HCT116 (cell line): ENCODE measurements at places on chromosomes 6 and 20.

- DNase-seq = peak; percentile 46
Observed at GRCh38 chr6:43509984-43510826, at the start of gene LRRC73. TSS of gene LRRC73 (minus strand) at chr6:43510346. CDS start at chr6:43509785, 561 bp downstream.

- no peak for DNase-seq
Observed at GRCh38 chr6:111664565-111665030, 58.9 kb upstream of the TRAF3IP2 start.

- DNase-seq = no peak
Observed at GRCh38 chr6:57242505-57242904, 20.4 kb upstream of the RAB23 start.

GRCh38 chr6:145964948-145965366 is 799 bp upstream of the SHPRH start:
- DNase-seq = no peak

DNA sequence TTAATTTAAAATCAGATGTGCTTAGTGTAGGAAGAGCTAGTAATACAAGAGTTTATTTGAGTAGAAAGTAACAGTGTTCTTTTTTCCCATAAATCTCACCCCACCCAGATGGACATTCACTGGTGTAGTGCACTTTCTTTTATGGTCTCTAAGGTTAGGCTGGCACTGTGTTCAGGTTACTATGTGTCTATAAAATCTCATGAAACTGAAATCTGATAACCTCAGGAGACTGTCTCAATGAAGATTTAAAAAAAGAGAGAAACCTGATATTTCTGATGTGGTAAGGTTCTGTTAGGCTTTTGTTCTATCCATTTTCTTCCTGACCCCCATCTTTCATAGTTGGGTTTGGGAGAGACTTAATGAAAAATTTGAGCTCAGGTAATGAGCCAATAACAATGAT is 101.2 kb upstream of the CLVS2 start:
- DNase-seq = no peak

DNA sequence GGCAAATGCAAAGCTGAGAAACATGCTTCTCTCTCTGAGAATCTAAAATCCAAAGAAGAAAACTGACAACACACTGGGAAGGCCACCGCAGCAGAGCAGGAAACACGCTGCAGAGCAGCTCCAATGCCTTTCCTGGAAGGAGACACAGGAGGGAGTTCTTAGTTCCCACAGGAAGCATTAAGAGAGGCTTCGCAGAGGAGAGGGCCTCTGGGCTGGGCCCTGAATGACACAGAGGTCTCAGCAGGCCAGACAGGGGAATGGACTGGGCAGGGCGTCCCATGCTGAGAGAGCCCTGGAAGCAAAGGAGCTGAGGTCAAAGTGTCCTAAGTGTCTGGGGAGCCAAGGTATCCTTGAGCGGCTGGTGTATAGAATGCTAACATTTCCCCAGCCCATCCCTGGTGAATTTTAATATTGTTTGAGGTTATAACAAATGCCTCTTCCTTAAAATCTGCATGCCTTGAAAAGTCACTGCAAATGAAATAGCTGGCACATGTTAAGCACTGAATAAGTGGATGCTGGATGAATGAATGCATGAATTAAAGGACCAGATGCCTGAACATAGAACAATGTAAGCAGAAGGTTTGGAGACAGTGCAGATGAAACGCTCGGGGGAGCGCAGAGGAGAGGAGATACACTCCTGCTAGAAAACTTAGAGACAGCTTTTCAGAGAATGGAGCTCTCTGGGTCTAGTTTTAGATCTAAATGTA is 110.0 kb upstream of the SYNDIG1 start:
- no peak for DNase-seq

DNA sequence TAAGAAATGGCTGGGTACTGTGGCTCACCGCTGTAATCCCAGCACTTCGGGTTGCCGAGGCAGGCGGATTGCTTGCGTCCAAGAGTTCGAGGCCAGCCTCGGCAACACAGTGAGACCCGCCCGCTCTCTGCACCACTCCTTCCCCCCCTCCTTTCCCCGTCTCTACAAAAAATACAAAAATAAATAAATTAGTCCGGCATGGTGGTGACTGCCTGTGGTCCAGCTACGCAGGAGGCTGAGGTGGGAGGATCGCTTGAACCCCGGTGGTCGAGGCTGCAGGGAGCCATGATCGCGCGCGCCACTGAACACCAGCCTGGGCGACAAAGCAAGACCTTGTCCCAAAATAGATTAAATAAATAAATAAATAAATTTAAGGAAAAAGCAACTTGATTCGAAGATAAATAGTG is 448 bp upstream of the RNF114 start:
- DNase-seq = no peak

GRCh38 chr6:46135176-46135575 is 5.4 kb downstream of the ENPP4 start:
- DNase-seq = no peak

DNA sequence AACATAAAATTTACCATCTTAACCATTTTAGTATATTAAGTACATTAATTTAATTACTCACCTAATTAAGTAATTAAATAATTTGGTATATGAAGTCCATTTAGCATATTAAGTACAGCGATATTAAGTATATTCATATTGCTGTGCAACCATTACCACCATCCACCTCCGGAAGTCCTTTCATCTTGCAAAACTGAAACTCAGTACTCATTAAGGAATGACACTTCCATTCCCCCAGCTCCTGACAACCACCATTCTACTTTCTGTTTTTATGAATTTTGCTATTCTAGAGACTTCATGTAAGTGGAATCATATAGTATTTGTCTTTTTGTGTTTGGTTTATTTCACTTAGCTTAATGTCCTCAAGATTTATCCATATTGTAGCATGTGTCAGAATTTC is 61.1 kb upstream of the GTSF1L start:
- no peak for DNase-seq
